Activated gamma-delta T cell treated with Interleukin-2 at 50 U/mL for 16 hours (primary cell): ENCODE measurements at places on chromosomes 6 and 20.

DNA sequence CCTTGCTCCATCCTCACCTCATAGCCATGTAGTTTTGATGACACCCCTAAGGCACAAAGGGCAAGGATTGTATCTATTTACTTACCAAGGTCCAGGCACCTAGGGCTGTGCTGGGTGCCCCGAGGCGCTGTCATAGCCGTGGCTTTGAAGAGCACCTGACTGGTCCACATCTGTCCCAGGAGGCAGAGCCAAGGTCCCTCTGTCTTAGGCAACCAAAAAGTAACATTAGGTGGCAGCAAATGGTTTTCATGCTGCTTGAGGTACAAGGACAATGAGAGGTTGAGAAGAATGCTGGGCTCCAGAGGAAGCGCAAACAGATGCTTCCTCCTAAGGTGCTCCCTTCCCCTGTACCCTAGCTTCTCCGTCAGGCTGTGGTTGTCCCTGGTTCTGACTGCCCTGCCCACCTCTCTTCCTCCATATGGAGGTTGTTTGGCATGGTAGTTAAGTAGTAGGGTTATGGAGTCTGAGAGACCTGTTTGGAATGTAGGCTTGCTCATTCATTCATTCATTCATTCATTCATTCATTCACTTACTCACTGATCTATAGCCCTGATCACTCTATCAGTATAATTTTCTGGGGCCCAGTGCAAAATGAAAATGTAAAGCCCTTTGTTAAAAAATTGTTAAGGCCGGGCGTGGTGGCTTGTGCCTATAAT is 3.0 kb upstream of the UQCC2 start:
- DNase-seq: no peak

- no peak for DNase-seq
Measured at GRCh38 chr6:159713984-159714383, 13.3 kb upstream of the WTAP start.

- DNase-seq: no peak
Measured at GRCh38 chr6:136113736-136114173, 136.4 kb downstream of the MTFR2 start.

- DNase-seq: no peak
Measured at GRCh38 chr20:63401384-63402110, 40.4 kb upstream of the CHRNA4 start.
